Mesothelial cell of epicardium (in vitro differentiated cells): ENCODE measurements at places on chromosomes 4 and X. TPM values are rescaled to one million over a fixed set of nuclear protein-coding genes. Genes with fewer than 3 reads are reported as not detected.
A peak's percentile ranks its signal among the peaks of the same experiment; 100 is the strongest.

Gene GAGE12E
- total RNA-seq = not detected in 3 replicates

DNA sequence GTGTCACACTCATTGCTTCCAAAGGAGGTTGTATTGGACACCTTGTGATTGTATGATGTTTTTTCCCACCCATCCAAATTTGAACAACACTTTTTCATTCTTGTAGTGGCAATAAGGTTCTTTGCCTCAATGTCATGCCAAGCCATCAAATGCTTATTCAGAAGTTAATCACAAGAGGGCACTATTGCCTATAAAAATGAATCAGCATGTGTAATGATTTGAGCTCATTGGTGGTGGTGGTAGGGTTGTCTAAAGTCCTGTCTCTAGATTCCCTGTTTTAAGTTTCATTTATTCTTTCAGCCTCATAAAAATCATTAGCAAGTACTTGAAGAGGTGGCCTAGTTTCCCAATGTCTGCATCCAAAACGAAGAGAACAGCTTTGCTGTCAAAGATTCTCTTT, 37.0 kb downstream of the IRS4 start:
- DNase-seq = no peak

GRCh38 chr4:81452452-81453006, 19.2 kb downstream of the RASGEF1B start:
- DNase-seq = no peak

DNA sequence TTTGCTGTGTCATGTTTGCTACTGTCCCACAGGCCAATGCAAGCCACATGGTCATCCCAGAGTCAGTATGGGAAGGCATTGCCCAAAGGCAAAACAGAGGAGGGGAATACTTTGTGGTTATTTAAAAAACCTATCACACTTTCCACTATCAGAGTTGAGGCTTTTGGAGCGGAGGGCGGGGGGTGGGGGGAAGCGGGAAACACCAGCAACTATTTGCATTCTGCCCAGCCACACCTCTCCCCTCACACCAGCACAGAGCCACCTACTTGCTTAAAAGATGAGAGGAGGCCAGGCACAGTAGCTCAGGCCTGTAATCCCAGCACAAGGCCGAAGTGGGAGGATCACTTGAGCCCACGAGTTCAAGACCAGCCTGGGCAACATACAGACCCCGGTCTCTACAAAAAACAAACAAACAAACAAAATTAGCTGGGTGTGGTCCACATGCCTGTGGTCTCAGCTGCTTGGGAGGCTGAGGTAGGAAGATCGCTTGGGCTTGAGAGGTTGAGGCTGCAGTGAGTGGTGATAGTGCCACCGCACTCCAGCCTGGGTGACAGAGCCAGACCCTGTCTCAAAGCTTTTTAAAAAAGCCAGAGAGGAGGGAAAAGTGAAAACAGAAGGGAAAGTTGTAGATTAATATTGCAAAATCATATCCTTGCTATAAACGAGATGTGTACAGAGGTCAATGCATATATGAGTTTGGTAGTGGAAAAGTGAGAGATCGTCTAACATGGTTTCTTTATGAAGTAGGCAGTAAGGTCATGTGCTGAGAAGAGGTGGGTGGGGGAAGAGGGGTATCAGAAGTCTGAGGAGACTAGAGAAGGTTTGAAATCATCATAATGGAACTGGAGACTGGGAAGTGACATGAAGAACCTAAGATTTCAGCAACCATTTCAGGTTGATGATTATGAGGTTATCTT, 1.9 kb upstream of the CHST7 start:
- no peak for DNase-seq

GRCh38 chr4:39823191-39823590, 125.3 kb downstream of the UBE2K start:
- no peak for DNase-seq

DNA sequence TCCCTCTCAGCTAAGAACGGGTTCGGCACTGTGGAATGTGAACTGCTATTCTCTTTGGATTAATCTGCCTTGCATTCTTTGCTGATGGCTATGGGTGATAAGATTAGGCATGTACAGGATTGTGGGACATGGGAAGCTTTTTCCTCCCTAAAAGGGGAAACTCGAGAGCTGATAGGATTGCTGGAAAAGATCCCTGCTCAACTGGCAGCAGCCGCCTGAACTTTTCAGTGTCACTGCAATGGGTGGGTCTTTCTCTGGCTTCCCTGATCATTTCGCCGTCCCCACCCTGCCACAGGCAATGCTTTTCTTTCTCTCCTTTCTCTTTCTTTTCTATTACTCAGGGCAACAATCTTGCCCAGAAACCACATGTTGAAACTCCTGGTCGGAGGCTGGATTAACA, 20.5 kb downstream of the PAGE2 start:
- no peak for DNase-seq

DNA sequence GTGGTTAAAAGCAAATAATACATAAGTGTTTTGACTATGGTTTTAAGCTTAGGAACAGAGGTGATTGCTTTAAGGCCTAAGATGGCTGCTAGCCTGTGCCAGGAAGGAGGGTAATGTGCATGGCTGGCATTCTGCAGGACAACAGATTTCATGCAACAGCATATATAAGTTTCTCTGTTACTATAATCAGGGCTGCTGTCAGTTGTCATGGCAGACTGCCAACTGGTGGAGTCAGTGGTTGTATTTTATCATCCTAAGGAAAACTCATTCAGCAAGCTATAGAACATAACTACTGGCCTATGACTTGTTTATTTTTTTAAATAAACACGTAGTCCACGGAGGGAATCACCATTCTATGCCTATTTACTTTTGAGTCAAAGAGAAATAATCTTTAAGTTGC, 77.7 kb upstream of the DCAF8L1 start:
- DNase-seq = peak; percentile 43

DNA sequence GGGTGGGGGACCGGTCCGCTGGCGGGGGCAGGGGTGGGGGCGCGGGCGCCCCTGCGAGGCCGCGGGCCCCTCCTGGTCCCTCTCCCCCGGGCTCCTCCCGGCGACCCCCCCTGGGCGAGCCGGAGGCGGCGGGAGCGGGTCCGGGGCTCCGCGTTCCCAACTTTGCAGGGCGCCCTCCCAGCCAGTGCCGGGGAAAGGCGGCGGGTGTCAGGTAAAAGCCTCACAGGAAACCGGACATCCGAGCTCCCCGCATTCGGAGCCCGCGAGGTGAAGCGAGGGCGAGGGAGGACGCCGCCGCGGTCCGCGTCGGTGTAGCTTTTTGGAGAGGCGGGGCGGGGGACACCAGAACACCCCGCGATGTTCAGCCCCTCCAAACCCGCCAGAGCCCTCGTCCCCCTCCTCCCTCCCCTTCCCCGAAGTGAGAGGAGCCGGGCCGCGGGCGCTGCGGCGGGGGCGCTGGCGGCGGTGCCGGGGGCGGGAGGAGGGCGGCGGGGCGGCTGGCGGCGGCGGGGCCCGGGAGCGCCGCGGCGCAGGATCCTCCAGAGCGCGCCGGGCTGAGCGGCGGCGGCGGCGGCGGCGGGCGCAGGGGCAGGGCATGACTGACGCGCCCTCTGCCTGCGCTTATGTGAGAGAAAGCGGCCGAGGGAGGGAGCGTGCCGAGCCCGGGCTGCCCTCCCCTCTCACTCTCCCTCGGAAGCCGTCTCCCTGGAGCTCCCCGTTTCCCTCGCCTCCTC, at the start of gene VEGFC:
Gene VEGFC (minus strand): TSS at position 597 of the 734 bp plus-strand sequence. CDS start 611 bp downstream, outside the sequence.
- peak; percentile 24 for DNase-seq

Gene CACNA1F
- 0.32 to 0.75 TPM (median 0.47 TPM) in 3 replicates for total RNA-seq

DNA sequence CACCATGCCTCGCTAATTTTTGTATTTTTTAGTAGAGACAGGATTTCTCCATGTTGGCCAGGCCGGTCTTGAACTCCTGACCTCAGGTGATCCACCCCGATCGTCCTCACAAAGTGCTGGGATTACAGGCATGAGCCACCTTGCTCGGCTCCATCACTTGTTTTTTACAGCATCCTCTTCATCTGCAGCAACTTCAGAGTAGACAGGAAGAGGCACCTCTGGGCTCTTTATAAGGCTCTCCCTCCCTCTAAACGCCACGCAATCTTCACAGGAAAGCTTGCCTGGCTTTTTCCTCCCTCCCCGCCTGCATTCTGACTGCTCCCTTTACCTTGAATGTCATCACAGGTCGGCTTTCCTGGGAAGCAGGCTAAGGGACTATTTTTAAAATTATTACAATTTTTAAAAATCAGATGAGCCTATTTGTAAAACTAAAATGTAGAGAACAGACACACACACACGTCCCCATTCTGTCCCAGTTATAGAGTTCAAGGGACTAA, 111.5 kb upstream of the LDB2 start:
- DNase-seq = no peak

Gene TMEM35A
- total RNA-seq = 6.2 to 6.8 TPM (median 6.7 TPM) in 3 replicates

DNA sequence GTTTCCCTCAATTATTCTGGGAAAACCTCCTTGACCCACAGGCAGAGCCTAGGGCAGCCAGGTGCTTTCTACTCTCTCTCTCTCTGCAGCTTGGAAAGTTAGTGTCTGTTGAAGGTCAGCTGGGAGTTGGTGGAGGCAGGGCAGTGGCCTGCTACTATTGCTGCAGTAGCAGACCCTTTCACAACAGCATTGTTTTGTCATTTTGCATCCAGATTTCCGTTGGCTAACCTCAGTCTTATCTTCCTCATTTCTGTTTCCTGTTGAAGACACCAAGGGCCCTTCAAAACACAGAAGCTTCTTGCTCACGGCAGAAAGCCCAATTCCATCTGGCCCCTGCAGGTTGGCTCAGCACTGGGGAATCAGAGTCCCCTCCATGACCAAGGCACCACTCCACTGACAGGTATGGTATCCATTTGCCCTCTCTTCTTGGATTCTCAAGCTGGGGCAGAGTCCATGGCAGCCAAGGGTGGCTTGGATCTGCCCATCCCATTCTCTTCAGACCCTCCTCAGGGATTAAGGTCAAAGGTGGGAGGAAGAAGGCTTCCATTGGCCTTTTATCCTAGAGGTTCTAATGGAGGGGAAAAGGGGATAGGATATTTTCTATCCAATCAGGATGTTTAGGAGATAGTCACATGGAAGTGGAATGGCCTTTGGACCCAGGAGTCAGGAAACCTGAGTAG, 24.6 kb downstream of the VSIG4 start:
- no peak for DNase-seq

- DNase-seq = no peak
Measured at GRCh38 chr4:14368391-14368790, 633.9 kb upstream of the CPEB2 start.

Gene PPP2R2C
- total RNA-seq = 4.1 to 5.8 TPM (median 5.2 TPM) in 3 replicates

DNA sequence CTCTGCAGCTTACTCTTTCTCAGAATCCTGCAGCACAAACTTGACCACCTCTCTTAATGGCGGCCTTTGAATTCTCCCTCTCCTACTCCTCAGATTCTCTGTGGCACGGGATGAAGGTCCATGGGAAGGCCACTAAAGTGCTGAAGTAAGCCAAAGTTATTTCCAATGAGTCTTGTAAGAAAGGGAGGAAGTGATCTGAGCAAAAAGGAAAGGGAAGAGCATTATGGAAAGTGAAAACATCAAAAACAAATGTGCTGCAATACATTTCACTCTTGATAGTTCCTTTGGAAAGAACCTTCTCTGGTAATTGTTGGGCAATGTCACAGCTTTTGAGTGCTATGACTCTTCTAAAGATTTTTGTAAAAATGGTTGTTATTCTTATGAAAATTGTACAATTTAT, 54.3 kb upstream of the CAMK2D start:
- no peak for DNase-seq

DNA sequence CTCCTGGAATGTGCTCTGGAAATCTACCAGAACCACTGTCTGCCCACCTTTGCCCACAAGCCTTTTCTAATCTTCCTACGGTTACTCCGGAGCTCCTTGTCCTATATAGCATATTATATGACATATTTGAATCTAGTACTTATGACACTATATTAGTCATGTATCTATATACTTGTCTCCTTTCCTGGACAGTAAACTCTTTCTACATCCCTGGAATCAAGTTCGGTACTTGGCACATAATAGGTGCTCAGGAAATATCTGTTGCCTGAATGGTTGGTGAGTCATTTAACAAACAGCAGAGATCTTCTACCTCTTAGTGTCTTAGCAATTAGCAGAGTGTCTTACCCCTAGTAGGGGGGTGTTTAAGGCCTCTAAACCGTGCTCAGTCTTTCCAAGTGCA, 123.6 kb downstream of the RELL1 start:
- no peak for DNase-seq

DNA sequence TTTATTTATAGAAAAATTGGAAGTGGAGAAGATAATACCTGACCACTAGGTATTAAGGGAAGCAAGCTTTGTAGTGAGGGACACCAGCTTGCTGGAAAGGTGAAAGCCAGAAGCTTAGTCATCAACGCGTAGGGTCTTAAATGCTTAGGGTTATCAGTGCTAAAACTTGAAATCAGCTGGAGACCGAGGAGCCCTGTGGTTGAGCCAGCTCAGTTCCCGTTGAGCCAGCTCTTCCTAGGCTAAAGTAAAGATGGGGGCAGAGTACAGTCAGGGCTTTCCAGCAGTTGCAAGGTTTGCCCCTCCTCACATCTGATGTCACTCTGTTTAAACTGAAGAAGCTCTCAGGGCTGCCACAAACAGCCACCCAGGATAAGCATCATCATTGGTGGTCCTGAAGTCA, 240.7 kb downstream of the DCLK2 start:
- no peak for DNase-seq

GRCh38 chr4:79913581-79913980, 159.4 kb downstream of the ANTXR2 start:
- no peak for DNase-seq

Gene ALAS2
- not detected in 3 replicates for total RNA-seq

DNA sequence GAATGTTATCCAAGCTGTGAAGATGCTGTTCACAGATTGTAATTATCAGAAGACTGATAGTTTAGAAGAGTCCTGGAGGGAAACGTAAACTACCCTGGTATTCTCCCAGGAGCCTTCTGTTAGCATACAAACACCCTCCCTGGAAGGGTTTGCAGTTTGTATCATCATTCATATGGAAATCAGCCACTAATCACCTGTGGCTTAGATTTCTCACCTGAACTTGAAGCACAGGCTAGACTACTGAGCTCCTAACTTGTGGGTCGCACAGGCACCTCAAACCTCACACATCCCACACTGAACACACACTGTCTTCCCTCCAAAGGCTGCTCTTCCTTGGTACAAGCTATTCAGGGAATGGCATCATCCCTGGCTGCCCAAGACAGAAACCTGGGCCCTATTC, 30.7 kb downstream of the SHISA3 start:
- no peak for DNase-seq

DNA sequence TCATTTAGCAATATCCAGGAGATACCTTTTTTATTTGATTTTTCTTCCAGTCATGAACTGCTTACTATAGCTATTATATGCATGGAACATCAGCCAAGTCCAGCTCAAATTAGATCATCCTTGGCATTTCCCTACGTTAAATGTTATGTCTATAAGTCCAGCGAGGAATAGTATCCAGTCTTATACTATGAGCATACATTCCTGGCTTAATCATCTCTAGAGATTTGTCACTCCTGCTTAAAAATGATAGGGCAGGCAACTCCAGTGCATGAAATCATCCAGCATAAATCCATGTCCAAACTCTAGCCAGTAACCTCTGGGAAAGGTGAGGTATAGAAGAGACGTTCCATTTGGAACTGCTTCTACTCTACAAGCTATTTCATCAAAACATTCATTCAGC, 126.7 kb upstream of the VCX2 start:
- no peak for DNase-seq
